Eye (tissue), 1 donor: ENCODE measurements at places on chromosomes 16 and 17.

- no peak for DNase-seq
Measured at GRCh38 chr17:20187049-20187448, 177.9 kb downstream of the SPECC1 start.

- no peak for DNase-seq
Measured at GRCh38 chr17:37221865-37222264, 153.9 kb upstream of the C17orf78 start.

DNA sequence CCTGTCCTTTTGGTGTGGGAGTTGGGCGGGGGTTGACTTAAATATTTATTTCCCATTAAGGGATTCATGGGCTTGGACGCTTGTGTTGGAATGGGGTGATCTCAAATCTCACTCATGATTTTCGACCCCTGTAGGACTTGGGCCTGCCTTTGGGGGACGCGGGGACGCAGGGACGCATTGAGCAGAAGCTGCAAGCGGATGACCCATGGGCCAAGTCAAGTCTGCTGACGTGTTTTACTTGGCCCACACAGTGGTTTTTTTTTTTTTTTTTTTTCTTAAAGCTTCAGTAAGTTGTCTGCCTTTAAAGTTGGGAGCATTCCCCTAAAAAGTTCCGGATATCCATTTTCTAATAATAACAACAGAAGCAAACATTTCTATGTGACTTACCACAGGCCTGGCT, 28.9 kb downstream of the CMIP start:
- no peak for DNase-seq

DNA sequence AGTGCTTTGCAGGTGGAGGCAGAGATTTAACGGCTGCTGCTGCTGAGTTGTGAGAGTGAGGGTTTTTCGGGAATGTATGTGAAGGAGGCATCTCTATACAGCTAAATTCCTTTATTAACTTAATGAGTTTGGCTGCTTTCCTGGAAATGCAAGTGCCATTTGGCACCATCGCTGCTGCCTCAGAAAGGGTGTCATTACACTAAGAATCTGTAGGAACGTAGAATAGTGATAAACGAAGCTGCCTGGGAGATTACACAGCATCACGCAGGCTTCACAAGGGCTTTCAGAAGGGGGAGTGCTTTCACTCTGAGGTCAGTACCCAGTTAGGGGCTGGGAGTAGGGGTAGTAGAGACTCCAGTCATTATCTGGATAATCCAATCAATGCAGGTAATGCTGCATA, 14.1 kb upstream of the NLRP1 start:
- DNase-seq = no peak

- peak; percentile 74 for DNase-seq
Measured at GRCh38 chr16:66036793-66037715, 329.4 kb upstream of the CDH5 start.

DNA sequence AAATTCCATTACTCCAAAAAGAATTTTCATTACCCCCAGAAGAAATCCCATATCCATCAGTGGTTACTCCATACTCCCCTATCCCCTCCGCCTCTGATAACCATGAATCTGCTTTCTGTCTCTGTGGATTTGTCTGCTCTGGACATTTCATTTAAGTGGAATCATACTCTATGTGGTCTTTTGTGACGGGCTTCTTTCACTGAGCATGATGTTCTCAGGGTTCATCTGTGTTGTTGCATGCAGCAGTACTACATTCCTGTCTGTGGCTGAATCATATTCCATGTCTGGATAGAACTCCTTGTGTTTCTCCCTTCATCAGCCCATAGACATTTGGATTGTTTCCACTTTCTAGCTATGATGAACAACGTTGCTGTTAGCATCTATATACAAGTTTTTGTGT, 59.5 kb upstream of the IRX3 start:
- DNase-seq = no peak

DNA sequence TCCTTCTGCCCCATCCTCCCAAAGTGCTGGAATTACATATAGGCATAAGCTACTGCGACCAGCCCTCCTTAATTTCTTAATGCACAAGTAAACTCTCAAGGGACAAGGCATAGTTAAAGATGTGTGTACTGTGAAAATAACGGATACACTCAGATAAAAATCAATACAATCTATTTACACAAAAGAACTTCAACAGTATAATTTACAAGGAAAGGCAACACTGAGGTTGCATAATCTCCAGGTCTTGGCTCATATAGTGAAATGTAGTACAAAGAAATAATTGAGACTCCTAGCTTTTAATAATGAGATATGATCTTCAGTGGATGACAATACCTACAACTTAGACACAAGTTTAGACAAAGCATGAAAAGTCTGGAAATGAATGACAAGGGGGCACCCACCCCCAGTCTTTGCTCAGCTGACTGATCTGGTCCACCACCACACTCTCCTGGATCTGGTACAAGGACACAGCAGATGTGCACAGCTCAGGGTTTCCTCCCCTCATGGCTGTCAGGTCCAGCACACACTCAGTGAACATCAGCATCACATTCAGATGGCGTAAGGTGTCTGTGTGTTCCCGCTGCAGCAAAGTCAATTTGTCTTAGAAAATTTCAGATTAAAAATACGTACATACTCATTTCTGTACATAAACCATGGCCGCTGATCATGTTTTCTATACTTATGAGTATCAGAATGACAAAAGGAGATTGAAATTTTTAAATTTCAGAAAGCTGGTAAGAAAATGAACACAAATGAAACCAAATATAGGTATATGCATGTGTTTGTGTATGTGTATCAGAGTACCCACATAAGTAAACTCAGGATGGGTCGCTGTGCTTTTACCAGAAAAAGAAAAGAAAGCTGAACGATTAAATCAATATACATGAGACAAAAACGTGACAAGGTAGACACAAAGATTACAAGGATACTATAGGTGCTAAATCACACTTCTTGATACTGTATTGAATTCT, 33.7 kb upstream of the ALDH3A1 start:
- no peak for DNase-seq

GRCh38 chr17:57084361-57084801, 665 bp upstream of the AKAP1 start:
- no peak for DNase-seq

DNA sequence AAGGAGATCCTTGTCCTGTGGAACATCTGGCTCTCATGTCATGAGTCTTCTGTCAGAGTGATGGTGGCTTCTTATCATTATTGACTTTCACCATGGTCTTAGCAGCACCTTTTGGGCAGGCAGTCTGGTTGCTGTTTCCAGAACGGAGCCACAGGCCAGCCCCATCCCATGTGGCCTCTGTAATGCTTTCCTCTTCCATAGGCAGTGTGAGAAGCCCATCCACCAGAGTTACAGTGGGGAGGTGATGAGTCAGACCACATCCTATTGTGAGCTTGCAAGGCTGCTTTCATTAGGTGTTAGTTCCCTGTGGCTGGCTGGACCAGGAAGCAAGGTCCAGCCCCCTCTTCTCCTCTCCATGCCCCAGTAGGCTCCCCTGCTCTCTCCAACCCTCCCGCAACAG, 30.8 kb upstream of the SPACA3 start:
- no peak for DNase-seq

- no peak for DNase-seq
Measured at GRCh38 chr16:66541388-66542355, 8.2 kb downstream of the TK2 start.

DNA sequence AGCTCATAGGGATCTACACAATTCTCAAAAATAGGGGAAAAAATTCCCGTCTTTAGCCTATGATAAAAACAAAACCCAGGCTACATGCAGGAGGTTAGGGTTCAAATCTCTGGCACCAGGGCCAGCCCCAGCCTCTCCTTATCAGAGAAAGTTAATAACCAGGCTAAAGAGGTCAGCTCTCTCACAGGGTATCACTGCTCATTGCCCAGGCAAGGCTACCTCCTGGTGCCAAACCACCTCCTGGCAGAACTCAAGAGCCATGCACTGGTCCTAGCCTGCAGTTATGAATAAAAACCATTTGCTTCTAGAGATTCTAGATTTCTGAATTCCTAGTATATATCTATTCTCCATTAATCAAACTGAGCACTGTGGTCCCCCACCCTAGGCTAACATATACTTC, 65.8 kb downstream of the CREBBP start:
- DNase-seq = no peak

DNA sequence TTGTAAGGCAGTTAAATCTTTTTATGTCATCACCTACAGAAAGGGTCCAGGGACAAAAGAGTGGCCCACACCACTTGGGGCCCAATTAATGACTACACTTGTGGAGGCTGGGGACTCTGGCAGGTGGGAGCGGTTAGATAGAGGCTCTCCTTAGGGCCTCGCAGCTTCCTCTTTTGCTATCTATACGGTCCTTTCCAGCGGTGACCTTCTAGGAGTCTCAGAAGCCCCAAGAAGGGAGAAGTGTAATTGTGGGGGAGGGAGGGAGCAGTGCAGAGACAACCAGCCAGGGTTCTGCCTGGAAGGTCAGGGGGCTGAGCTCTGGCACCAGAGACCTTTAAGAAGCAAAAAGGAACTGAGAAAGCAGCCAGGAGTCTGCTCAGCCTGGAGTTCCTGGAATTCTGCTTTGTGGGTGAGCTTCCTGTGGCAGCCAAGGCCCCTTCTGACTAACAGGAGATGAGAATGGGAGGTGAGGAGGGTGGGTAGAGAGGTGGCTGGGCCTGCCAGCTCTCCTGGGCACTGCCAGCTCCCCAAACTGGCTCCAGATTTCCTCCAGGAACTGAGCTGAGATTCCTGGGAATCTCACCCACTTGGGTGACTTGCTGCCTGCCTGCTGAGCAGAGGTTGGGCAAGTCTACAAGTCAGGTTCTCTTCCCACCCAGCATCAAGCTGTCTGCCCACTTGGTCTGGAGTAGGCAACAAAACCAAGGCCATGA, 16.3 kb upstream of the MAP3K14 start:
- no peak for DNase-seq

- DNase-seq = peak; percentile 2
Measured at GRCh38 chr16:63702981-63703590, 1418.8 kb downstream of the CDH11 start.

GRCh38 chr16:57527610-57528360, 8.6 kb downstream of the CCDC102A start:
- DNase-seq = no peak

DNA sequence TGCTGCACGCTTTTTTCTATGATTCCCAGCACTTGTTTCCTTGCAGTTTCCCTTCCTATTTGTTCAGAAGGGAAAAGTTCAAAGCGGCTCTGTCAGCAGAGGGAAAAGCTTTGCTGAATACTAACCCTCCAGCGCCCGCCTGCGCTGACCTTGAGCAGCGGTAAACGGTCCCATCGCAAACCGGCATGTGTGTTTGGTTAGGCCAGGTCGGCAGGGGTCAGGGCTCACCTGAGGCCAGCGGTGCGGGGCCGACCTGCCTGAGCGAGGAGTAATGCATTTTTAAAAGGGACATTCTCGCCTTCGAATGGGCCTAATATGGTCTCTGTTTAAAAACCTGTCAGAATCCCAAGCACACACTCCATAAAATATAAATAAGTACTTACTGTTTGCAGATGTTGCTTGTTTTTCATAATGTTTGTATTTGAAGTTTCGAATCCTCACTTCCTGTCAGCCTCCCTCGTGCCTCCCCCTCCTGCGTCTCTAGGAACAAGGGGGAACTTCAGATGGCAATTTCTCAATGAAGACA, 110.1 kb downstream of the IRX3 start:
- DNase-seq = peak; percentile 22

- no peak for DNase-seq
Measured at GRCh38 chr17:2338315-2338657, 985 bp downstream of the SGSM2 start.

GRCh38 chr17:82081966-82082365, 16.1 kb downstream of the FASN start:
- DNase-seq = no peak

GRCh38 chr17:35732806-35733136, 1.3 kb downstream of the RASL10B start:
- no peak for DNase-seq

- DNase-seq = no peak
Measured at GRCh38 chr17:64547319-64547718, 40.5 kb downstream of the CEP95 start.

GRCh38 chr17:79279320-79279719, 204.7 kb downstream of the ENGASE start:
- no peak for DNase-seq

DNA sequence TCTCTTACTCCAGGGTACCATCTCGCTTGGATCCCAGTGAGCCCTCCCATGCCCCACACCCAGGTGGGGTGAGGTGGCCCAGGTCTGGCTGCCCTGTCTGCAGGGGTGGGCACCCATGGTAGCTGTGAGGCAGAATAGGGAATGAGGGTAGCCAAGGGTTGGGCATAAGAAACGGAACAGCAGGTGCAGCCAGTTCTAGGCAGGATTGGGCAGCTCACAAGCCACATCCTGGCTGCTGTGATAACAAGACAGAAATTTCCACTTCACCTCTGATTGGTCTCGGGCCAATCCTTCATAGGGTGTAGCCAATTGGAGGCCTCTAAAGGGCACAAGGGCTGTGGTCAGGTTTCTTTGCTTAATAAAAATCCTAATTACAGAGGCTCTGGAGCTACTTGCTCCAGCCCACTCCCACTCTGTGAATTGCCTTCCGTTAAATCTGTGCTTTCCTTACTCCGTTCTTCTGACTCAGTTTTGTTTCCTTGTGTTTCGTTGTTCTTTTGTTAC, 1.5 kb upstream of the ARHGDIG start:
- DNase-seq = peak; percentile 40

GRCh38 chr17:46003907-46004748, 5.1 kb downstream of the STH start:
- DNase-seq = no peak

DNA sequence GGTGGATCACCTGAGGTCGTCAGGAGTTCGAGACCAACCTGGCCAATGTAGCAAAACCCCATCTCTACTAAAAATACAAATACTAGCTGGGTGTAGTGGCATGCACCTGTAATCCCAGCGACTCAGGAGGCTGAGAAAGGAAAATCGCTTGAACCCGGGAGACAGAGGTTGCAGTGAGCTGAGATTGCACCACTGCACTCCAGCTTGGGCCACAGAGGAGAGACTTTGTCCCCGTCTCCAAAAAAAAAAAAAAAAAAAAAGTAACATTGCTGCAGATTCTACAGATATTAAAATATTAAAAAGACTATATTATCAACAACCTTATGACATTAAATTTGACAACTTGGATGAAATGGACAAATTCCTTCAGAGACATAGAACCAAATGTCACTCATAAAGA, 25.7 kb downstream of the MBTD1 start:
- no peak for DNase-seq

GRCh38 chr16:54944002-54944401, 13.3 kb downstream of the IRX5 start:
- no peak for DNase-seq
